ENCODE measurements at places on chromosomes 2 and 18.

- no peak for DNase-seq
Observed at GRCh38 chr2:26469092-26469710, 8.7 kb downstream of the OTOF start.

- no peak for DNase-seq
Observed at GRCh38 chr2:58543442-58543841, 302.3 kb upstream of the FANCL start.

DNA sequence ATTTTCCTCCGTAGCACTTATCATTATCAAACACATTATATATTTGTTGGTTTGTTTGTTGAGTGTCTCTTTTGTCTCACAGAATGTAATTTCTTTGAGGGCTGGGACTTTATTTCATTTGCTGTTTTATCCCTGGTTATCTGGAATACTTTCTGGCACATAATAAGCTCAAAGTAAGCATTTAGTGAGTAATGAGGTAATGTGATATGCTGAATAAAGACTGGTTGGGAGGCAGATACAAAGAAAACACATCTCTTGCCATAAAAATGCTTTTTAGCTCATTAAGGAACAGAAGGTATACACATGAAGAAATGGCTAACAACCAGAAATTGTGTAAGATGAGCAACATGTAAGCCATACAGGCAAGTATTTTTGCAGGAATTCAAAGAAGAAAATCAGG, 1411.8 kb downstream of the LRP1B start:
- no peak for DNase-seq

- DNase-seq: no peak
Observed at GRCh38 chr18:35506024-35506712, 8.4 kb upstream of the INO80C start.

- no peak for DNase-seq
Observed at GRCh38 chr18:24785019-24785418, 324.6 kb downstream of the HRH4 start.

- DNase-seq: no peak
Observed at GRCh38 chr2:35220461-35220860, 1135.1 kb upstream of the CRIM1 start.

- DNase-seq: no peak
Observed at GRCh38 chr2:203811491-203812221, 55.9 kb upstream of the CTLA4 start.

DNA sequence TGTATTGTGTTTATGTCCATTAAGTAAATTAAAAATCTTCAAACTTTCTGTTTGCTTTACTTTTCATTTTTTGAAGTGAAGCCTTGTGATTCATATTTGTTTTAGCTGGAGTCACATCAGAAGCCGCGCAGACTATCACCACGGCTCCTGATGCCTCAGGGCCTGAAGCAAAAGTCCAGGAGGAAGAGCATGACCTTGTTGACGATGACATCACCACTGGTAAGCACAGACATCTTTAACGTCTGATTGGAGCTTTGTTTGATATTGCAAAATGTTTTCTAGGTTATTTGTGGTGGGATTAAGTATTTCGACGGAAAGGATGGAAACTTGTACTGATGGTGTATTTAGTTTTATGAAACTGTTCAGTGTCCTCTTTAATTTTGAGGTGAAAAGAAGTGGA, 164.8 kb downstream of the WDR7 start:
- DNase-seq: no peak

GRCh38 chr18:12934454-12935071, 13.2 kb upstream of the SEH1L start:
- DNase-seq: peak; percentile 90

DNA sequence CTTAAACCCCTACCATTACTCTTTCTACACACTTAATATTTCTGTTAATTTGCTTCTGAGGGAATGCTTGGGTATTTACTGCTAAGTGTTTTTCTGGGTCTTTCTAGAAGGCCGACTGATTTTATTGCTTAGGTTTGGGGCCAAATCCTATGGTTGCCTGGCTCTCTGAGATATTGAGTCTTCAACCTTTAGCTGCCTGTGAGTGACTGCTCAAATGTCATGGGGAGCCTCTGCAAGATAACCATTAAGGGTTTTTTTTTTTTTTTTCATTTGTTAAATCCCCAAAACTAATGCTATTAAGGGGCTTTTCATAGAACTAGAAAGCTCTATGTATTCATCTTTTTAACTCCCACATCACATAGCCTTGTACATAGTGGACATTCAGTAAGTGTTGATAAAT, 5.0 kb downstream of the OSBPL6 start:
- DNase-seq: no peak

- no peak for DNase-seq
Observed at GRCh38 chr2:131035112-131035825, 58.0 kb downstream of the FAM168B start.

DNA sequence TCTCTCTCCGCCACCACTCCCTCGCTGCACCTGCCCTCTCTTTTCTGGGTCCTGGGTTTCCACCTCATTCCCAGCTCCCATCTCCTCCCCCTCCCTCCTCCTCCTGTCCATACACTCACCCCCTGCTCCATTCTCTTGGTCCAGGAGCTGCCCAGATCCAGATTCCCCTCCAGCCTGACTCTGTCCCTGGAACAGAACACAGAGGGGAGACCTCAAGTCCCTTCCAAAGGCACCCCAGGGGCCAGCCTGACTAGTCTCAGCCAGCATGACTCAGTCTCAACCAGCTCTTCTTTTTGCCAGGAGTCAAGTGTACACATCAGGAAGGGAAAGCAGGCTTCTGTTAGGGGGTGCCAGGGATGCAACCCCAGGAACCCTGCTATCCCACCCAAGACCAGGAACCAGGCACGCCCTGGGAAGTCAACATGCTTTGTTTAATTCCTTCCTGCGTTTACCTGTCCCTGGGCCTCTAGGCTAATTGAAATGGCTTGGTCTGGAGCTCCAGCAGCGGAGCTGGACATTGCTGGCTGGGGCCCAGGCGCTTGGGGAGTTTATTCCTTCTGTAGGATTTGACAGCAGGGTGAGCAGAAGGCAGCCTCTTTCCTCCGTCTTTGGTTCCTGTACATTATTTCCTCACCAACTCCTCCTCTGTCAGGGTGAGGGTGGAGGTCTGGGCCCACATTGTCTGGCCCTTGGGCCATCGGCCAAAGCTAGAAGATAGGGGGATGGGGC, 28.4 kb upstream of the SELENOI start:
- DNase-seq: no peak

GRCh38 chr2:170847716-170848115, 31.0 kb downstream of the GAD1 start:
- DNase-seq: no peak

- no peak for DNase-seq
Observed at GRCh38 chr2:71824436-71824835, 323.2 kb downstream of the CYP26B1 start.

DNA sequence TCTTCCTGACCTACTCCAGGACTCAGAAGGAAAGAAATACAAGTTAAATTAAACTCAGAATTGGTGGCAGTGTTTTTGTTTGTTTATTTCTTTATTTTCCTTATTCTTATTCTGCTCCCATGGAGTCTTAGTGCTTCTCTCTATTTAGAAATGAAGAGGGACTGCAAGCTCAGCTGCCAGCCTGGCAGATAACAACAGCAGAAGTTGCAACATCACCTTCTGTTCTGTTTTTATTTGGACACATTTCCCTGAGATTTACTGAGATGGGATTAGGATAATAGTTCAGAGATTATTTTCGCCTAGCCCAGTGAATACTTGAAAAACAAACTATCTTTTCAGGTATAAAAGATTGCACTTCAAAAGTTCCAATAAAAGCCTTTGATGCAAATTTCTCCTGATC, 70.4 kb upstream of the DTNA start:
- no peak for DNase-seq

DNA sequence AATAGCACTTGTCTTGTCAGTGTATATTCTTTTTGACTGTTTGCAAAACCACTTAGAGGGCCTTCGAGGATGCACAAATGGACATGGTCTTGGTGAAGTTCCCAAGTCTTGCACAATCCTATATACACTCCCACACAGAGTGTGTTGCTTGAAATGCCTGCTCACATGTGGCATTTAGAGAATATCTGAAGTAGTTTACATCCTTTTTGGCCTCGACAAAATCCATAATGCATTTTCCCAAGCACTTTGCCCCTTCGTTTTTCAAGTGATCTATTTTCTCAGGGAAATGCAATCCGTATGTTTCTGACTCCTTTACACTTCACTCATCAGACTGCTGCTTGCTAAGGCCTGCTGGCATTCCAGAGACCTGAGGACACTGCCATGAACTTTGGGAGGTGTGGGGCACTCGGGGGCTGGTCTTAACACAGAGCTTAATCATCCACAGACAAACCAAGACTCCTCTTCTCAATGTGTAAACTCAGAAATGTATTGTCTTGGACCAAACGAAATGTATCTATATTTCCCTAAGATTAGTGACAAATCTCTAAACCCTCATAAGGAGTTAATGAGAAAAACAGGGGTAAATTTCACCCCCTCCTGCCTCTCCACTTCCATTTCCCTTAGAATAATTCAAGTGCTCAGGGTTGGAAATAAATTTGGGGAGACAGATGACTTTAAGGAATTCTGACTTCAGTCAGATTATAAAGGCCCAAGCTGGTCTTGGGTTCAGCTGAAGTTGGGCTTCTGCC, 219.3 kb upstream of the APCDD1 start:
- DNase-seq: no peak

DNA sequence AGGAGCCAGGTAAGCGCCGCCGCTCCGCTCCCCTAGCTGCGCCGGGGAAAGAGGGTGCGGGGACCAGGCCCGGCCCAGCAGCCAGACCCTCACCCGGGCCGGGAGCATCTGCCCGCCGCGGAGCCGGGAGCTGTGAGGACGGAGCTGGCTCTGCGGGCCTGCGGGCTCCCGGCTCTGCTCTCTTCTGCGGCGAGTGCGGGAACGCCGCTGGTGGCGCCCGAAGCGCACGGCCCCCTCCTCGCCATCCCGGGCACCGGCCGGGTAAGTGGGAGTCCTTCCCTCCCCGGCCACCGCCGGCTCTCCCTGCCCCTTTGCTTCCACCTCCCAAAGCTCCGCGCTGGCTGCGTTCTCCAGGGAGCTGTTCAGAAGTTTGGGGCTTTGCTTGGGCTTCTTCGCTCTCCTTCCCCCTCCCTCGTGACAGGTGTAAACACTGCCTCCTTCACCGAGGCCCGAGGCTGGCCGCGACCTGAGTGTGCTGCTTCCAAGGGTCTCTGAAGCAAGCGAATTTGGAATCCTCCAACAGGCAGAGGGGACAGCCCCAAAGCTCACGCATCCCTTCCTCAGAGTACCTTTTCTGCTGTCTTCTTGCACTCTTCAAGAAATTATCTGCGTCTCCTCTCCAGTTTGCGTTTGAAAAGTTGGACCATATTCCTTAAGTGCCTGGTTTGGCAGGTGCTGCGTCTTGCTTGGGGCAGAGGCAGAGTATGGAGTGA, 632 bp downstream of the AFTPH start:
- DNase-seq: no peak

DNA sequence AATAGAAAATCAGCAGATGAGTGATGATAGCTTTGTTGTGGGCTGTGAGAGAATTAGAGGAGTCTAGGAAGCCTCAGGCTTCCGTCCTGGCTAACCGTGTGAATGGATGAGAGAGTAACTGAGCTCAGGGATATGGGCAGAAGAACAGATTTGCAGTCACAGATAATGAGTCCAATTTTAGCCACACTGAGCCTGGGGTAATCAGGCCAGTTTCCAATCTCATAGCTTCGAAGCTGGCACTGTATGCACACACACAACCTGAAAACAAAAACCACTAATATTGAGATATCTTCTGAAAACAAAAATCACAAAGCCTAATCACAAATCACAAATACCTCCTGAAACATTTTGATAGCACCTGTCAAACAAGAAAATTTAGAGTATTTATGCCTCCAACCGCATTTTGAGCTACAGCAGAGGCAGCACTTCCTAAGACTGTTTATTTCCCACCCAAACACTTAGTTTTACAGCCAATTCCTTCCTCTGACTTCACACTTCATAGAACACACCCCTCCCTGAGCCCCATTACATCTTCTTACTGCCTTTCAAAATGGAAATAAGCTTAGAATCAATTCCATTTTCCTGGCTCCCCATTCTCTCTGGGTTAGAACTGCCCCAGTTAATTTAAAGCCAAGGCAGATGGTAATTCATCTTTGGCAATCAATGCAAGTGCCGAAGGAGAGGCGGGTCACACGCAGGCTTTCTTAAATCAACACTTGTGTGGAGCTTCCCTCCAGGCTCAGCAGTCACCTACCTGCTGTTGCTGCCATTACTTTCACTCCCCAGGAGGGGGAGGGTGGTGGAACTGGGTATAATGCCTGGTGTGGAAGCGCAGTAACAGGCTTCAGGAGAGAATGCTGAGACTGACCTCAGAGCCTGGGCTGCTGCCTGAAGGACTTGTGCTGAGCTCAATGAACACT, 18.9 kb downstream of the TTR start:
- no peak for DNase-seq

DNA sequence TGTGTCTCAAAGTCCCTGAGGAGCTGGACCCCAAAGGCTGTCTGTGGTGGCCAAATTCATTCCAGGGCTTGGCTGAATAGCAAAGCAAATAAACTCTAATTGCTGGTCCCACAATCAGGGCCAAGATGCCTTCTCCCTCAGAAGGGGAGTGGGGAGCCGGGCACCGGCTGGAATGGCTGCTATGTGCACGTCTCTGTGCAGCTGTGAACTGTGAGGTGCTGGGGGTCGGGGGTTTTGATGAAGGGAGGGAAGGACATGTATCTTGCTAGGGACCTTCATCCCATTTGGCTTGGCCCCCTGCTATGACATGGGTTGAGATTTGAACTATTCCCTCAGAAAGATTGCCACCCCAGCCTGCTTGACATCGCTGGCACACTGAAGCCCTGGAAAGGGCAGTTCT, 60.4 kb downstream of the CIB4 start:
- no peak for DNase-seq

GRCh38 chr2:190679813-190680591, 31.1 kb downstream of the NAB1 start:
- no peak for DNase-seq

DNA sequence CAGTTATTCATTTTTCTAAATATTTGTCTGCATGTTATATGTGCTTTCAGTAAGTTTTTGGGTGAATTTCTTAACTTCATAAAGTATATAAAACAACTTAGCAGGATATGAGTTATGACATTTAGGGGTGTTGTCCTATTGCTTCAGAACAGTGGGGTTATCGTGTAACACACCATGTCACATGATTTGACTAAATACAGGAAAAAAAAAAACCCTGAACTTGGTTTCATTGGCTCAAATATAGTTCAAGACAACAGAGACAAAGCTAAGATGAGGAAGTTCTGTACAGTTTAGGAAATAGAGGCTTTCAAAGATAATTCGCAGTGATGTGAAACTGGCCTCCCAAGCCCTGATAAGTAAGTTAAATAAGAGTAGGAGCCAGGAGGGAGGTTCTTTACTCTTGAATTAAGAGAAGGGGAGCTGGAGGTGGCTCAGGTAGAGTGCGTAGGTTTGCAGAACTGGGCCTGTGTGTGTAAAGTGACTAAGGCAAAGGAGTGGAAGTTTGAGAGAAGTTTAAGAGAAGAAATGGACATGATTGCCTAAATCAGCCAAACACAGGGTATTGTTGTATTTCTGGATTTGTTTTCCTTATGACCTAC, 53.9 kb downstream of the LIMS1 start:
- no peak for DNase-seq

- DNase-seq: no peak
Observed at GRCh38 chr2:55585451-55586080, 31.9 kb downstream of the PPP4R3B start.
